RCC 7860 (cell line): ENCODE measurements at places on chromosomes 16 and 17.

GRCh38 chr16:67436640-67437193, 5.8 kb downstream of the HSD11B2 start:
- no peak for DNase-seq

- no peak for DNase-seq
Measured at GRCh38 chr17:74566132-74566753, 1.1 kb downstream of the CD300H start.

DNA sequence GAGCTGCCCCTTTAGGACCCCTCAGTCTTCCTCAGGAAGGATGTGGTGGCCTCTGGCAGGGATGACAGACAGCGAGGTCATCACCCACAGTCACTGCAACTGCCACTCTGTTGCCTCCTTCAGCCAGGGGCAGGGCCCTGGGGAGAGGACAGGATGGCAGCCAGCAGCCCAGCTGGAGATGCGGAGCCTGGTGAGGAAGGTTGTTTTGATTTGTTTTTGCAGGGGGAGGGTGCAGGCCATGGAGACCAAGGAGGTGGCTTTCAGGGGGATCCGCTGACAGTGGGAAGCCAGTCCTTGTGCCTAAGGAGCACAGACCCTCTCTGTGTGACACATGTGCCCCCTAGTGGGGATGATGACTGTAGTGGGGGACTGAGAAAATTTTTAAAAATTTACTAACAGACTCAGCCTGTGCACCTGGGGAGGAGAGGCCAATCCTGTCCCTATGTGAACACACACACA, 7.4 kb downstream of the PRCD start:
- DNase-seq, result peak; percentile 72

DNA sequence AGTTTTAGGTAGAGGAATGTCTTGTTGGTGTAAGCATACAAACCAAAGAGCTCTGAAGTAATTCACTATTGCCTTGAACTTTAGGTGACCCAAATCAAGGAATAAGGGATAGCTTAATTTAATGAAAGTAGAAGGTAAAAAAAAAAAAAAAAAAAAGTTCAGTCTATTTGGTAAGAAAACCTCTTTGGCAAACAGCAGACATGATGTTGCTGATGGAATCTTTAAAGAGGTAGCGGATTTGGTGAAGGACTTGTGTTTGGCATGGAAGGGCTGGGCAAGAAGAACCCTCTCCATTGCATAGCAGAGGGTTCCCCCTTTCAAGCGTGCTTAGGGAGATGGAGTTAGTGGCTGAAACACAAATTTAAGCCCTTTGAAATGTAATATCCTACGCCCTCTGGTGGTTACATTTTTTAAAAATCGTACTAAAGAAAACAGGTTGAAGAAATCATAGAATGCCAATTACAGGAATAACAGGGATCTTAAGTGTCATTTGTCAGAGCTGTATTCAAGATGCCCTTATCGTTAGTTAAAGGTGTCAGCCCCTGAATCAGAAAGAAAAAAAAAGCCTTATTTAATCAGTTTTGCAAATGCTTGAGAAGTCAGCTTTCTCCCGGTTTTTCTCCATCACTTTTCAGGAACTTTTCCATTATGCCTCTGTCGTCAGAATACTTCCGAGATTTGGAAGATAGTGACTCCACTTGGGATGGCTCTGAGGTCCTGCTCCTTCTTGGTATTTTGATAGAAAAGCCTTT, 383.1 kb downstream of the KCNJ2 start:
- DNase-seq, result peak; percentile 32

DNA sequence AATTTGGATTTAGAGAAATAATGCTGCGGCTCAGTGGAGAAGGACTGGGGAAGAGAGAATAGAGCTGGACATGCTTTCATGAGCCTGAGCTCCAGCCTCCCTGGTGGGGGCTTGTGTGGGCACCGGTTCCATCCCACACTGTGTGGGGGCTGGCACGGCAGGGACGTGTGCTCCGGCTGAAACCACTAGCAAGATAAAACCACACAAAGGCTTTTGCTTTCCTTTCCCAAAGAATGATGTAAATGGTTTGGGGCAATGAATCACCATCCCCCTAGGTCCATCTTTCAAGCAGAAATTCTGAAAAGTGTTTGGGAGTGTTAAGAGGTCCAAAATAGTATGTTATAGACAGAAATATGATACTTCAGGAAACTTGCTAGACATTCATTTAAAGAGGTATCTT, 77.0 kb downstream of the CDH11 start:
- DNase-seq, result no peak

GRCh38 chr16:53131363-53132071, 76.7 kb downstream of the CHD9 start:
- peak; percentile 32 for DNase-seq

GRCh38 chr17:2844416-2844815, 48.2 kb downstream of the RAP1GAP2 start:
- no peak for DNase-seq

- peak; percentile 92 for DNase-seq
Measured at GRCh38 chr16:89917773-89918452, 749 bp upstream of the MC1R start.
